Right cardiac atrium (tissue), 5 donors: ENCODE measurements at places on chromosomes 7 and 10. TPM values are rescaled to one million over a fixed set of nuclear protein-coding genes. Genes with fewer than 3 reads are reported as not detected.

Gene JAKMIP3
- total RNA-seq = 0.39 TPM

Gene CALML3
- total RNA-seq = not detected

Gene NUTM2D
- 6.4 TPM for total RNA-seq

Gene SEMA4G
- 3.1 TPM for total RNA-seq

Gene ARMS2
- total RNA-seq = not detected

Gene SMO
- 12.6 TPM for total RNA-seq

Gene SEC61G
- 126 TPM for total RNA-seq

Gene ZC3HAV1L
- total RNA-seq = 4.4 TPM

Gene PTPRZ1
- total RNA-seq = 1.5 TPM

Gene ZDHHC4
- total RNA-seq = 44.9 TPM

Gene NOLC1
- 28.8 TPM for total RNA-seq

Gene ATOH7
- not detected for total RNA-seq

Gene CNPY1
- total RNA-seq = not detected

Gene OPN1SW
- not detected for total RNA-seq

Gene H2BK1
- total RNA-seq = not detected

Gene AGAP9
- 3.3 TPM for total RNA-seq

Gene CCDC71L
- total RNA-seq = 12.9 TPM

Gene ZNF789
- 3.6 TPM for total RNA-seq

Gene INHBA
- 66.4 TPM for total RNA-seq

Gene C7orf33
- not detected for total RNA-seq

Gene IGFBP1
- 0.25 TPM for total RNA-seq
